ENCODE measurements at places on chromosomes 3 and 15.

- no peak for DNase-seq
Measured at GRCh38 chr3:5918626-5919025, 731.1 kb downstream of the EDEM1 start.

- DNase-seq: no peak
Measured at GRCh38 chr15:95405447-95405846, 925.1 kb upstream of the NR2F2 start.

DNA sequence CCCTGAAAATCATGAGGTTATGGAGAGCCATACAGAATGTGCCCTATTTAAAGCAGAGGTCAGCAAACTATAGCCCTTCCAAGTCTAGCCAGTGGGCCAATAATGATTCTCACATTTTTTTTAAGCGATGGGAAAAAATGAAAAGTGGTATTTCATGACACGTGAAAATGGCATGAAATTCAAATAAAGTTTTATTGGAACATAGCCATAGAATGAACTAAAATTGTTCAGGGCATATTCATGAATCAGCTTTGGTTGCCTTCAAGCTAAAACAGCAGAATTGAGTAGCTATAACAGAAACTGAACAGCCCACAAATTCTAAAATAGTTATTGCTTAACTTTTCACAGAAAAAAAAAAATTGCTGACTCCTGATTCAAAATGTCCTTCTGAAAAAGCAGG is 104.5 kb downstream of the TFG start:
- no peak for DNase-seq

- no peak for DNase-seq
Measured at GRCh38 chr3:116863822-116864589, 154.4 kb downstream of the TUSC7 start.

DNA sequence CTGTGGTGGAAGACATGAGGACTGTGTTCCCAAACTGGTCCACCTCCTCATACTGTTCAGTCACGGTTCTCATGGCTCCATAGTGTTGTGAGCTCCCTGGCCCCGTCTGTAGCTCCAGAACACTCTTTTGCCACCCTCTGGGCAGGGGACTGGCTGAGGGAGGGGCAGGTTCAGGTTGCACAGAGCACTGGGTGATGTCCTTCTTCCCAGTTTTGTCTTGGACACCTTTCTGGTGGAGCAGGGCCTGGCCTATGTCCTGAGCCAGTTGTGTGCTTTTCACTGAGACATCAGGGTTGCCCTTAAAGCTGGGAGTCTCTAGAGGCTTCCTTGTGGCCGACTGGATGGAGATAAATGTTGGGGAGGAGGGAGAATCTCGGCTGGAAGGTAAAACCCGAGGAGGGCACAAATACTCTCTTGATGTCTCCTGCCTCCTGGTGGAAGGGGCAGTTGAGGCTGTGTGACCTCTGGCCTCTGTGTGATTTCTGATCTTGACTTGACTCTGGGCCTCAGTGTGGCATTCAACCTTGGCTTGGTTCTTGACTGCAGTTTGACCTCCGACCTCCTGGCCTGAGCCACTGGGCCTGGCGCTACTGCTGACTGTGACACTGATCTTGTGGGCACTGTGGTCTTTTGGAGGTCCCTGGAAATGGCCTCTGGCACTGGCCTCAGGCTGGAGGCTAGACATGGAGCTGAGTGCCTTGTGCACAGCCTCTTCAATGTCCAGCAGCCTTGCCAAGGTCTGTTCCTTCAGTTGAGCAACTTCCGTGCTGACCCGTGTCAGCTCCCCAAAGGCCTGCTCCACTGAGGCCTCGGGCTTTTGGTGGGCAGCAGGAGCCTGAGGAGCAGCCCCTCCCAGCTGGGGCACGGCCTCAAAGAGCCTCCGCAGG is 8.1 kb downstream of the XIRP1 start:
- no peak for DNase-seq

DNA sequence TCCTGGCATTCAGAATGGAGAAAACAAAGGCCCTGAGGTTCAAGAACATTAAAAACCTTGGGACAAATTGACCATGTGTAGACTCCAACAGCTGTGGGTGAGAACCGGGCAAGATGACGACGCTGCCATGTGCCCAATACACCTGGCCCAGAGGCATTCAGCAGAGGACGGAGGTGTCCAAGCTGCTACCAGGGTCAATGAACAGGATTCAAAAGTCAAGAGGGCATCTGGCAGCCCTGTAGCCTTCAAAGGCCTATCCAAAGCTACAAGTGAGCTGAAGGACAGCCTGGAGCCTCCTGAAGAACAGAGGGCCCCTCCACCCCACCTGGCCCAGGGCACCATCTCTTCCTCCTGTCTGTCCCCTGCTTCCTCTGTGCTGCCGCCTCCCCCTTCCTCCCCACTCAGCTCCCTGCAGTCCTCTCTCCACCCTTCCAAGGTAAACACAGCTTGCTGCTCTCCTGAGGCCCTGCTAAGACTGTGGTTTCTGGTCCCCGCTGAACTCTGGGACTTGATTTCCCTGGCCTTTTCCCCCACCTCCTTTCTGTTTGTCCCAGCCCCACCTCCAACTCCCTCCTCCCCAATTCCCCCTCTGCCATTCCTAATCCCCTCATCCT is 57.5 kb downstream of the HMCES start:
- no peak for DNase-seq

DNA sequence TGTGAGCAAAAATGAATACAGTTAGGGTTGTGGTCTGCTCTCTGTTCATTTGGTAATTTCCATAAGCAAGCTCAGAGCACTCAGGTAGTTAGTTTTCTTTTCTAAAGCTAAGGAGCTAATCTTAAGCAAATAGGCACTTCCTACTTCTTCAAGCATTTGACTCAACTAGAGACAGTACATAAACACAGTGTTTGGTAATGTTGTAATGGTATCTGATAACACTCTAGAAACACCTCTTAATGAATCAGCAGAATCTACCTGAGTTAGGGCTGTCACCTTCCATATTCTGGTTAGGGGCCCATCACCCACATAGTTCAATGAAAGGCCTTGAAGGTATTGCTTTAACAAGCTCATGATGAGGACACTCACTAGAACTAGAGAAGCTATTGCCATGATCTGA is 83.1 kb downstream of the PLCH1 start:
- no peak for DNase-seq

DNA sequence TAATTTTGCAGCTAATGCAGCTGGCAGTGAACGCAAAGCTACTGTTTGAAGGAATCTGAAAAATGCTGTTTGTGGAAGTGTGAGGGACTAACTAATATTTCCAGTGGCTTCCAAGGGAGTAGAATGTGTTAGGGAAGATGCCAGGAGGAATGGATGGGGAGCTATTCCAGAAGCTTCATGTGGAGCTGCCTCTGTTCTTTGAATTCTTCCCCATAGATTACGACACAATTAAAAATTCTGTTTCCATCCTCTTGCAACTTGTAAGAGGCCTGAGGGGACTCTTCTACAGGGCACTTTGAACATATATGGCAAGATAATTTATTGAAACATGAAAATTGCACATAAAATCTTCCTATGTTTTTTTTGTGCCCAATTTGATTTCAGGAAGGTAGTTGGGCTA is 74.3 kb upstream of the CTXND1 start:
- no peak for DNase-seq

All from stimulated activated CD4-positive, alpha-beta T cell treated with anti-CD3 and anti-CD28 coated beads, Interleukin-1b, Interleukin-23, amount 100 ng/mL, for 1 hour (primary cell).